T-cell (primary cell): ENCODE measurements at places on chromosomes 2 and 18.

DNA sequence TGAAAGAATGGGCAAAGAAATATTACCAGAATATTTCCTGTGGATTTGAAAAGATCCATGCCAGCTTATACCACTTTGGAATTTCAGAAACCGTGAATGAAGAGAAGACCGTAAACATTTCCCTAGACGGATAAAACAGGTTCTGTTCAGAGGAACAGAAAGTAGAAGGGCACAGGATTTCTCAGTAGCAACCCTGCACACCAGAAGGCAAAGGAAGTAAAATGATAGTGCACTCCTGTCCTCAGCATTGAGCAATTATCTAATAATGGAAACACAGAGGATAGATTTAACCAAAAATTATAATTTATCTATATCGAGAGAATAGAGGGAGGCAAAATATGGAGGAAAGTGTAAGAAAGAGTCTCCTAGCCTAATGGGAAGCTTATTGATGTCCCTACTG lies 87.0 kb upstream of the ITGA6 start:
- DNase-seq, result no peak

- no peak for DNase-seq
Measured at GRCh38 chr2:45637440-45637839, 14.0 kb upstream of the PRKCE start.

DNA sequence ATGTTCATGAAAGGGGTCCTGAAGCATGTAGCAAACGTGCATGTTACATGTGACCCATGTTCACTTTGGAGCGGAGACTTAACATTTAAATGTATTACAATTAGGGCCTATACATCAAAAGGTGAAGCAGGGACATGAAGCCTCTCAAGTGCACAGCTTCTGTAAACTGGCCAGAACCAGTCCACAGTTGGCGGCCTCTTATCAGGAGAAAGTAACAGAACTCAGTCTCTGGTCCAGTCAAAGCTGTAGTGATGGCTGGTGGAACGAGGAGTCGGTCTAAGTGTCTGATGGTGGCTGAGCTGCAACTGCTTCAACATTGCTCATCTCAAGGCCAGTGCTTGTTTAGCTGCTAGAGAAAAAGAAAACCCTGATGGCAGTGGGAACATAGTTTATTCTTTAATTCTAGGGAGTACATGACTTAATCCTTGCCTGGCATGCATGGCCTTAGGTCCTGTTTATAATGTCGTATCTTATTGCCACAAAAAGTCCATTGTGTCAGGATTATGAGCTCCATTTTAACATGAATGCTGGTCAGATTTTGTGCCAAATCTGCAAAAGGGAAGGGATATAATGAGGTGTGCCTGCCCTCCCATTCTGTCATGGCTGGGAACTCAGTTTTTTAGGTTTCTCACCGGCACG lies 22.2 kb upstream of the YES1 start:
- no peak for DNase-seq

DNA sequence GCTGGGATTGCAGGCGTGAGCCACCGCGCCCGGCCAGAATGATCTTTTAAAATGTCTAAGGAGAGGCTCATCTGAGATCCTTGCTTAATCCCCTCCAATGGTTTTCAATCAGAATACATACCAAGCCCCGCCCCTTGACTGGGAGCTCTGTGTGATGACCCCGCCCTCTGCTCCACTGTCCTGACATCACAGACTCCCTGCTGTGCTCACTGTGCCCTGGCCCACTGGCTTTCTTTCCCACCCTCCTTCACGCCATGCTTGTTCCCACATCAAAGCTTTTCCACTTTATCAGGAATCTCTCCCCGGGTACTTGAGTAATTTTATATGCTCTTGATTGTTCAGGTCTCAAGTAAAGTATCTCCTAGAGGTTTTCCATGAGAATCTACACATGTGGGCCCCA lies 762.3 kb upstream of the ID2 start:
- no peak for DNase-seq

DNA sequence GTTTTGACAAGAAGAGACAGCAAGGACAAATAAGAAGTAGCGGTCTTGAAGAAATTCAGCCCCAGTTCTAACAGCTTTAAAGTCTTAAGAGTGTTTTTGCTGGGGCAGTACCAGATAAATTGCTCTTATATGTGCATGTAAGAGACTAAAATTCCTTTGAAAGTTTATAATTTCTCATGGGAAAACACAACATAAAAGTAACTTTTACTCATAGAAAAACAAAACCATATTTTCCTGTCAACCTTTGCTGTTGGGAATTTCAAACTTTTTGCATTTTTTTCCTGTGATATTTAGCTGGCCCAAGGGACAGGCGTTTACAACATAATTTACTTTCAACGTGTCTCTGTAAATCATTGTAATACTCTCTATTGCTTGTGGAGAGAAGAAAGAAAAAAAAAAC lies 767.8 kb upstream of the ZEB2 start:
- no peak for DNase-seq

- DNase-seq, result no peak
Measured at GRCh38 chr2:159879051-159879604, 81.1 kb upstream of the CD302 start.

- no peak for DNase-seq
Measured at GRCh38 chr2:221135699-221136098, 436.4 kb downstream of the EPHA4 start.

GRCh38 chr2:85733121-85733960 lies 20.4 kb upstream of the ATOH8 start:
- DNase-seq, result no peak

DNA sequence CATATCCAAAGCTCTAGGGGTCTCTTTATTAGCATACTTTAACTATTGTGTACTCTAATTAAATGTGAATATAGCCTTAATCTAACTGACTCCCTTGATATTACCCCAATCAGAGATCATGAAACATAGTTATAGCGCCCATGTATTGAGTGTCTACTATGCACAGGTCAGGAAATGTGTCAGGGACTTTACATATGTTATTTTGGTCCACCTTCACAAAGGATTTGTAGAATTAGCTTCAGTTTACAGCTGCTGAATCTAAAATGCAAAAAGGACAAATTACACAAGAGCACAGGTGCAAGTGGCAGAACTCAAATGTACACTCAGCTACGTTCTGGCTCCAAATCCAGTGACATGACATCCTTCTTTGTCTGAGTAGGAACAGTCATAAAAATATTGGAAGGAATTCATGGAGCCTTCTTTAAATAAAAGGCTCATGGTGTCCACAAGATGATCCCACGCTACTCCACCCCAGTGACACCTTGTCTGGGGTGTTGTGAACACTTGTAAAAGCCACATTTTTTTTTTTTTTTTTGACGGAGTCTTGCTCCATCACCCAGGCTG lies 38.7 kb upstream of the ATL2 start:
- DNase-seq, result no peak

GRCh38 chr18:36903215-36903928 lies 74.4 kb downstream of the KIAA1328 start:
- no peak for DNase-seq

DNA sequence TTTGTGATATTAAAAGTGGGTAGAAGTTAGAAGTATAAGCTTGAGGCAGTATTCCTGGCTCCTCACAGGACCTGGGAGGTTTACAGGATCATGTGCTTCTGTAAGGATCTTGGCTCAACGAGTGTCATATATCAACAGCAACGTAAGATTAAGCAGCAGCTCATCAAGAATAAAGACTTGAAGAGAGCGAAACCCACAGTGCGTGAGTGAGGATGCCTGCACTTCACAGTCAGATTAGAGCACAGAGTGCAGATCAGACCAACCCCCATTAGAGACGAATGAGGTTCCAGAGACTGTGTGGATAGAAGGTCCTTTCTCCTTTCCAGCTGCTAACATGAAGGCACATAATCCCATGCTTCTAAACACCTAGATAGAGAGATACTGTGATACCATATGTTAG lies 1656.7 kb upstream of the NXPH2 start:
- DNase-seq, result no peak

GRCh38 chr2:217223222-217223930 lies 363.5 kb upstream of the TNP1 start:
- no peak for DNase-seq

DNA sequence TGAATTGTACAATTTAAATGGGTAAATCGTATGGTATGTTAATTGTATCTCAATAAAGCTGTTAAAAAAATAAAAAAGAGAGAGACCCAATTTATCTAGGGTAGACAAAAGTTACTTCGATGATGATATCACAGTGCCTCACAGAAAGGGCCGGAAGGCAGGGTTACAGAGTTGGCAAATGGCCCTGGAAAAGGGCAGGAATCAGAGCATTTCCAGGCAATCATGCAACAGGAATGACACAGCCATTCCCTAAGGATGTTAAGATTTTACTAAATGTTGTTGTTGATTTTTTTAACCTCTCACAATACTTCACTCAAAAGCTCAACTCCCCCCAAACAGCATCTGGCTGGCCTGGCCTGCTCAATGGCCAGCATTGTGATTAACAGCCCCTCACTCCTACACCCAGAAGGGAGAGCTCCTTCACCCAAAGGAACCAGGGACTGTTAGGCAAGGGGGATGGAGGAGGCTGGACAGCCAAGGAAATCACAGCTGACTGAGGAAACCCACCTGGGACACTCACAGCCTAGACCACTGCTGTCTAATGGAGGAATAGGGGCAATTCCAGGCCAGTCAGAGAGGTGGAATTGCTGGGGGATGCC lies 7.7 kb upstream of the SP100 start:
- DNase-seq, result no peak

DNA sequence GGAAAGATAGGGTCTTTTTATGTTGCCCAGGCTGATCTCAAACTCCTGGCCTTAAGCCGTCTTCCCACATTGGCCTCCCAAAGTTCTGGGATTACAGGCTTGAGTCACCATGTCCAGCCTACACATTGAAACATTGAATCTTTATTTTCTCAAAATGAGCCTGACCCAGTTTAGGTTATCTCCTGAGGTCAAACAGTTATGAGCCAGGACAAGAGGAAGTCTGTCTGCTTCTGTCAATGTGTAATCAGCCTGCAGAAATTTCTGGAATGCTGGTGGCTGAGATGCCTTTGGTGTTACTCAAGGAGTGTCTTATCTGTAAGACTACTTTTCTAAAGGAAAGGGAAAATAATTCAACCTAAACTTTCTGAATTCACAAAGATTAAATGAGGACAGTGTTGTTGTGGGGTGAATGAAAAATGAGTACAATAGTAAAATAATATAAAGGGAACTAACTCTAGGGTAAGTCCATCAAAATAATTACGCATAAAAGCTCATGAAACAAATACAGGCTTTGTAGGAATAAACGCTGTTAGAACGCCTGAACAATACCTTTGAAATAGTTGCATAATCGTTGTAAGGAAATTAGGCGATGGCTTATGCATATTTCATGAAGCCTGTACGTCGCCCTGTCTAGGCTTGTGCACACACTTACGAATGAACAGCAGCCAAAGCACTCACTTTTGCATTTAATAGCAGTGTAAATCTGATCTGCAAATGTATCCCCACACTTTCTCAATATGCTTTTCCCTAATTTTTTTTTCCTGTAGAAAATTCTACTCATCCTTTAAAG lies 260.8 kb downstream of the RDH14 start:
- no peak for DNase-seq

DNA sequence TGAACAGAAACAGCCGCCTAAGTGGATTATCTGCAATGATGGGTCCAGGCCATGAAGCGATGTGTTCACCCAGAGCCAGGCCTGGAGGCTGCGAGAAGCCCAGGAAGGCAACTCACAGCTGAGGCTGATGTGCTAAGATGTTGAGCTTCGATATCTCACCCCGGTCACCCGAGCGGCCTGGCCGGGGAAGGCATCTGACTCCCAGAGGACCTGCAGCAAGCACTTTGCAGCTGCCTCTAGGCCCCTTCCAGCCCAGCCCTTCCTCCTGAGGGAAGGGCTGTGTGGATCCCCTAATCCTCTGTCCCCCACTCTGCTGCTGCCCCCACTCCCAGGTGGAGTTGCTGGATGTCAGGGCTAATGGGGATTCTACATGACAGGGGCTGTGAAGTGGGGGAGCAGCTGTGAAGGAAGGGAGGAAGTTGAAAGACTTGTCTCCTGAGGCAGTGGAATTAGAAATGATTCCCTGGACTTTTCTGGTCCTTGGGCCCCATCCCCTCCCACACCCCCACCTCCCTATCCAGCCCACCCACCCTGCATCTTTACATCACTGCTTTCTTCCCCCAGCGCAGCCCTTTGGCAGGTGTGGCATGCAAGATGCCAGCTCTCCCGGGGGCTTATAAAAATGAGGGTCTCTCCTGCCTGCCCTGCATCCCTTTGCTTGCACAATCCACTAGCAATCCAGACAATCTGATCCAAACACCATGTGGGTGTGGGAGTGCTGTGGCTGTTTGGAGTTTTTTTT lies 4.3 kb downstream of the ATP6V1B1 start:
- no peak for DNase-seq

GRCh38 chr2:133526530-133527300 lies 41.5 kb downstream of the NCKAP5 start:
- DNase-seq, result no peak

DNA sequence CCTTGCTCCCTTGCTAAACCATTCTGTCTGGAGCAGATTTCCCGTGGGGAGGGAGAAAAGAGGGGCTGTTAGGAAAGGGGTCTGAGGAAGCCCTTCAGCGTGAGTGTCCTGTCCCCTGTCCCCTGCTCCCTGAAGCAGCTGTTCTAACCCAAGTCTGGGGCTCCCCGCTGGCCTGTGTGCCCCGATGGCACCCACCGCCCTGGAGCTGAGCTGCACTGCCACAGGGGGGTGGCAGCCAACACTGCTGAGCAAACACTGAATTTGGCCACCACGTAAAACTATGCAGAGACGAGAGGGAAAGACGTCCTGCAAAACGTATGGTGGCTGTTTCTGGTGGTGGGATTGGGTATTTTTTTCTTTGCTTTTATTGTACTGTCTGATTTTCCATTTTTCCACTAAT lies 17.9 kb downstream of the KCNG2 start:
- no peak for DNase-seq

DNA sequence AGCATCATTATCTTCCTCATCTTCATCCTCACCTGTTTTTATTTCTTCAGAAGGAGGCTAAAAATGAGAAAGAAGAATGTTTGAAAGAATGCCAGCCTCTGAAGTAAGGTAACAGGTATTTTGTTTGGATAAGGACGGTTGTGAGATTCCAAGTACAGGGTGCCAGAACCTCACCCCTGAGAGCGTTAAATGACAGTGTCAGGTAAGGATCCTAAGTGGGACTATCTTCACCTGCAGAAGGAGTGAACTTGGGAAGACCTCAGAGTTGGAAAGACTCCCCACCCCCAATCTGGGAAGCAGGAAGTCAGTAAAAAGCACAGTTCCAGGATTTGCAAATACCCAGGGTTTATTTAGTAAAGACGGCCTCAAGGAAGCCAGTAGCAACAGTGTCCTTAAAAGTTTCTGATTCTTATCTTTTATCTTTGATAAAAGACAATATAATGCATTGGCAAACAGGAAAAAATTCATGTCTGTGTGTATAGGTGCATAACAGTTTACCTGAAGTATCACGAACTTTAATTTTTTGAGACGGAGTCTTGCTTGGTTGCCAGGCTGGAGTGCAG lies 52.3 kb downstream of the THOC1 start:
- no peak for DNase-seq

DNA sequence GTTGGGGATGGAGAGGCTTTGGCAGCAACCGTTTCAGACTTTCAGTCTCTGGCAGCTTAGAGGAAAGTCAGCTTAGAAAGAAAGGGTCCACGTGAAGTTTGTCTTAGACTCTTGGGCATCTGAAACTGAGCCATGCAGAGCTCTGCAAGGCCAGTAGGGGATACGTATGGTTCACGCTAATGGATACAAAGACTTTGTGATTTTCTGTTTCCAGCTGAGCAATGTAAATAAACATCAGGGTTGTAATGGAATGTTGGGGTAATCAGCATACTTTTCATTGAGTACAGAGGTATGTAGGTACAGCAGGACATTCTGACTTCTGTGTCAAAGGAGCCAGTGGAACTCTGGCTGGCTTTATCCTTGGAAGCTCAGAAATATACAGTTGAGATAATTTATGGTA lies 31.0 kb downstream of the RALB start:
- DNase-seq, result no peak
